ENCODE measurements at places on chromosomes 7 and 10.

- DNase-seq = no peak
Observed at GRCh38 chr7:150407588-150408392, 28.7 kb downstream of the ZNF775 start.

DNA sequence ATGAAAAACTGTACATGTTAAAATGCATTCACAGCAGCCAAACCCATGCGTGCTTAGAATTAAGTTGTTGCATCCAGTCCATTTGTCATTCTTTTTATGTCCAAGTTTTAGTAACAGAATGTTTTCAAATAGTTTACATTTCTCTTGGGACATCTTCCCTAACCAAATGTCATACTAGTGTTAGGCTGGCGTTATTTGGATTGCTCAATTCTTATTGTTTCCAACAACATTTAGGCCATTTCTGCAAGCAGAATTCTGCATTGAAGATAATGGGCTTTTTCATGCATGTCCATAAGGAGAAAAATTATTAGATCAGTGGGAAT, 203.0 kb downstream of the HIBADH start:
- no peak for DNase-seq

- no peak for DNase-seq
Observed at GRCh38 chr7:2726316-2727018, 38.5 kb downstream of the AMZ1 start.

- DNase-seq = no peak
Observed at GRCh38 chr7:107560898-107561516, 2.7 kb downstream of the COG5 start.

DNA sequence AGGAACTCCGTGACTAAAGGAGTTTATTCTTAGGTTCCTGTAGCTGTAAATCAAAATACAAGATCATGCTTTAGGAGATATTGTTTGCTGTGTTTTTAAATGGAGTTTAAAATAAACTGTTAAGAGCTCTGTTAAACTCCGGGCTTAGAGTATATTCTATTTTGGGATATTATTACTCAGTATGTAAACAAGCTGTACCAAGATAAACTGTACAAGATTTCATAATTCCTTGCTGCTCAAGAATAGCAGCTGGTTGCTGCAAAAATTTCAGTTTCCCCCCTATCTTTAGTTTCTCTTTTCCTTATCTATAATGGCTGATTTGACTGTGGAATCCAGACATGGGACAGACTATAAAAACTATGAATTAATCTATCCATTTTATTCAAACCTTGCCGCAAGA, 215.7 kb downstream of the HTR7 start:
- DNase-seq = no peak

GRCh38 chr10:49791100-49791499, 29.0 kb upstream of the OGDHL start:
- no peak for DNase-seq

- no peak for DNase-seq
Observed at GRCh38 chr7:88629559-88629958, 129.9 kb upstream of the ZNF804B start.

DNA sequence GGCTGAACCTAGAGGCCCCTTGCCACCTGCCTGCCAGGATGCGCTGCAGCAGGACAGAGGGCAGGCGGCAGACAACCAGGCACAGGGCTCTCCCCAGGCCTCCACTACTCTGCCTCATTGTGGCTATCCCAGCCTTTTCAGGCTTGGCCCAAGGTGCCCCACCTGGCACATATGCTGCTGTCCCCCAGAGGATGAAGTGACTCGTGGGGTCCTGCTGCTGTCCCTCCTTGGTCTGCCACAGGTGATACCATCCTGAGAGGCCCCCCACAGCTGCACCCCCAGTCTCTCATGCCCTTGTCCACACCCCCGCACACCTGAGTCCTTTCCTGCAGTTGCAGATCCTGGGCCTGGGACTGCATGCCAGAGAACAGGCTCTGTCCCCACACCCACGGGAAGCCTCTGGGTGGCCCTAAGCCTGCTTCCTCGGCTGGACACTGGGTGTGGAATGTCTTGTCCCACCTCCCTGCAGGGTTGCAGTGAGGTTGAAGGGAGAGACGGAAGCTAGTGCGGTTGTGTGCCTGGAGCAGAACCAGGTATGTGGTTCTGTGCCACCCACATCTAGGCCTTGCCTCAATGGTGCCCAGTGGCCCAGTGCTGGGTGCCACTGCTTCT, 55.3 kb downstream of the RASGEF1A start:
- DNase-seq = no peak

DNA sequence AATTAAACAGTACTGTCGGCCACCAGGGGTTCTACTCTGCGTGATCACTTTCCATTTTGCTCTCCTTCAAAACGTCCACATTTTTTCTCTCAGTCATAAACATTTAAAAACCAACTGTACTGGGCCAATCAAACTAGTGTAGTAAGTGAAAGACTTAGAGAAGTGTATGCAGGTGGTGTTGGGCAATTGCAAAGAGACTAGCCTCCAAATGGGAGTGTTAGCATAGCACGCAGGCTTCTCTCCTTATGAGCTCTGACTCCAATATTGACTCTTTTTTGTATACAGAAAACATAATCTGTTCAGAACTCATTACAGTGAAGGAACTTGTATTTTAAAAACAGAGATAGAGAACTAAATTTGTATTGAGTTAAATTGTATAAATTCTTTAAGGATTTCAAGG, 150.6 kb downstream of the SDK1 start:
- no peak for DNase-seq

DNA sequence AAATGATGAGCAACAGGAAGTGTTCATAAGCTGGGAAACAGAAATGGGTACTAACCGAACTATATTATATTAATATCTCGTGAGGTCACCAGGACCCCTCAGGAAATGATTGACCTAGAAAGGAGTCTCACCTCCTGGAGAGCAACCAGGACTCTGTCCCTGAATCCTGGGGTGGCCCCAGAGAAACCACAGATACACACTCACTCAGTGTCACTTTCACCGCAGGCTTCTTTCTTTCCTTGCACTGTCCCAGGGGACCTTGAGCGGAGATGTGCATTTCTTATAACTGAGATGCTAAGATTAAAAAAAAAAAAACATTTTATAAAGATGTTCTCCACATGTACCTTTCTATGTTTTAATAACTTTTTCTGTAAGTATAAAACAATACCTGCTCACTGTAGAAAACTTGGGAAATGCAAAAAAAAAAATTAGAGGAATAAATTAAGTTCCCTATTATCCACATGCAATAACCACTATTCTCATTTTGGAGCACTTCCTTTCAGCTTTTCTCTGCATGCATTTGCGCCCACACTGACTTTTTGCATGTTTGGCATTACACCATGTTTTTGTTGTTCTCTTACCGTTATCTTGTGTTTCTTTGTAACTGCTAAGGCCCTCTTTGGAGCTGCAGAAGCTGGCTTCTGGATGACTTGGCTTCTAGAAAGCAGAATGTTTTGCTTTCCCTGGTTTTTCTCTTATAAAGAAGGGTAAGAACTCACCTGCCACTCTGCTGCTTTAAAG, 15.0 kb downstream of the NOD1 start:
- no peak for DNase-seq

DNA sequence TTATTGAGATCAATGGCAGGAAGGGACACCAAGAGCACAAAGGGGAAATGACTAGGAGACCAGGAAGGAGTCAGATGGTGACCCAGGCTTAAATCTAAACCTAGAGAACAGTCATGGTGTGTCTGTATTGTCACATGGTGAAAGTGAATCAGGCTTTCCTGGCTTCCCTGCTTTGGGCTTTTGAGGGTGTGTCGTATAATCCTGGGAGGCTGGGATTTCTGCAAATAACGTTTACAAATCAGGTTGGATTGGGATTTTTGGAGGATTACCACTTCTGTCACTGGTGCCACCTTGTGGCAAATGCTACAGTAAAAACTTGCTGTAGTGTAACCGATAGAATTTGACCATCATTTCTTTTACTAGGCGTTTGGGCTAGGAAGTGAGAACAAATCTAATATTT, 502.6 kb downstream of the NRG3 start:
- DNase-seq = no peak

GRCh38 chr7:159136846-159137245, 7.8 kb downstream of the VIPR2 start:
- DNase-seq = no peak

DNA sequence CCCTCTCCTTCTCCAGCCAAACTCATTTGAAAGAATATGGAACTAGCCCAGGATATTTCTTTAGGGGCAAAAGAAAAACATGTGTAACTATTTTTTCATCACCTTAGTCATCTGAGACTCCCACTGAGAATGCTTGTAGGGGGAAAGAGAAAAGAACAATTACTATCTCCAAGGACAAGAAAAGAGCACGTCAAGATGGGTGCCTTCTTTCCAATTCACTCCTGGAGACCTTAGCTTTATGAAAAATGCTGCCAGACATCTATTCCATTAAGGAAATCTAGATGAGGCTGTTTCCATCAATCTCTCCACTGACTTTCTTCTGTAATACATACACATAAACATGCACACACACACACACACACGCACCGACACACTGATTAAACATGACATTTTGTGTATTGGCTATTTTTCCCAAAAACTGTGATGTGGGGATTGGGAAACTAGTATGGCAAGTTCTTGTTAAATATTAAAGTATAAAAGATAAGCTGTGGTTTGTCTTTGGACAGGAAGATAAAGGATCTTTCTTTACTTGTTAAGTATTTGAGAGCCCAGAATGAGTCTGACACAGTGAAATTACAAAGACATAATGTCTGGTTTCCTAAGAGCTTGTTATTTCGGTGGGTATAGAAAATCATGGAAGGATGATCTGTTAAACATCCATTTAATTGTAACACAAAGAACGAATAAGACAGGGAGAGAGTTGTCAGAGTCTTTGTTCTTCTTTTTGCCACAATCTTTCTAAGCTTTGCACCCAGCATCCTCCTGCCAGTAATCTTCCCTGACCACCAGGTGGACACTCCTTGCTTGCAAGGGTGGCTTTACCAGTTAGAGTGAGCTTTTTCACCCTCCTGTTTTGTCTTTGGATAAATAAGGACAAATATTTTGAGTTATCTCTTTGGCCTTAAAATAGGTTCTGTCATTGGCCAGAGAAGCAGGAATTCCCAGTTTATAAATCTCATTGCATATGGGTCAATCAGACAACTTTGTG, 177.3 kb upstream of the TMEM72 start:
- DNase-seq = no peak

DNA sequence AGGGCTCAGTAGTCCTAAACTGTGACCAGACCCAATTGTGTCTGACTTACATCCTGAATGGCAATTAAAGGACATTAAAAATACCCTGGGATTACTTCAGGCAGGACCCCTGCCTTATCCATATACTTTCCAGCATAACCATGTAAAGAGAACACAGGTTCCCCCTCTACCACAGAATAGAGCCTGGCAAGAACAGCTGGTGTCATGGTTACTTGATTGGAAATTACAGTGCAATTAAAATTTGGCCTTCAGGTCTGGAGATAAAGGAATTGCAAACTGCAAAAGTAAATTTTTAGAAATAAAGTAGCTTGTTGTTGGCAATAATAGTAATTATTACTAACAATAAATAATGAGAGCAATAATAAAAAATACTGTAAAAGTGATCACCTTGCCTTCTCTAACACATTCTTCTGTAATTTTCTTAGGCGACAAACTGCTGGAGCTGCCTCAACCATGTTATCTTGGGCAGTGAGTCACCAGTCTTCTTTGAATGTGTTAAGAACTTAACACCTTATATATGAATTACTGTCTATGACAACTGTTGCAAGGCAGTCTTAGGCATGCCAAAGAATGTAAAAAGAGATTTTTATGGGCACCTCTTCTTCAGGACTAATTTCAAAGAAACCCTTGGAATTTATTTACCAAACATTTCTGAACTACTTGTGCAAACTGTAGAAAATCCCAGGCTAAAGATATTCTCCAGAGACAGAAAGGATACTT, 53.7 kb downstream of the HIBADH start:
- DNase-seq = peak; percentile 22

DNA sequence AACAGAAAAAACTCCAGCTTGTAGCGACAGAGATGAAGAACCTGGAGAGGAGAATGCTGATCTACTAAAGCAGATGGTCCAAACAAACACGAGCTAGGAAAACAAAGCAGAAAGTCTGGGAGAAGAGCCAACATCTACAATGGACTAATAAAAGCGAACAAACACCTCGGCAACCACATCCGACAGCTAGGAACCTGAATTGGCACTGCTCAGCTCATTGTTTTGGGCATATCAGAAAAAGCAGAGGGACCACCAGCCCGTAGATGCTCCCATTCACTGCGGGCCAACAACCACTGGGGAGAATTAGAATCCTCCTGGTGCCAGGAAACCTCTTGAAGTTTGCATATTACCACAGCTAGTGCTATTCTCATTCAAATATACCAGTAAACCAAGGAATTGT, 204.7 kb downstream of the NXPH1 start:
- DNase-seq = no peak

DNA sequence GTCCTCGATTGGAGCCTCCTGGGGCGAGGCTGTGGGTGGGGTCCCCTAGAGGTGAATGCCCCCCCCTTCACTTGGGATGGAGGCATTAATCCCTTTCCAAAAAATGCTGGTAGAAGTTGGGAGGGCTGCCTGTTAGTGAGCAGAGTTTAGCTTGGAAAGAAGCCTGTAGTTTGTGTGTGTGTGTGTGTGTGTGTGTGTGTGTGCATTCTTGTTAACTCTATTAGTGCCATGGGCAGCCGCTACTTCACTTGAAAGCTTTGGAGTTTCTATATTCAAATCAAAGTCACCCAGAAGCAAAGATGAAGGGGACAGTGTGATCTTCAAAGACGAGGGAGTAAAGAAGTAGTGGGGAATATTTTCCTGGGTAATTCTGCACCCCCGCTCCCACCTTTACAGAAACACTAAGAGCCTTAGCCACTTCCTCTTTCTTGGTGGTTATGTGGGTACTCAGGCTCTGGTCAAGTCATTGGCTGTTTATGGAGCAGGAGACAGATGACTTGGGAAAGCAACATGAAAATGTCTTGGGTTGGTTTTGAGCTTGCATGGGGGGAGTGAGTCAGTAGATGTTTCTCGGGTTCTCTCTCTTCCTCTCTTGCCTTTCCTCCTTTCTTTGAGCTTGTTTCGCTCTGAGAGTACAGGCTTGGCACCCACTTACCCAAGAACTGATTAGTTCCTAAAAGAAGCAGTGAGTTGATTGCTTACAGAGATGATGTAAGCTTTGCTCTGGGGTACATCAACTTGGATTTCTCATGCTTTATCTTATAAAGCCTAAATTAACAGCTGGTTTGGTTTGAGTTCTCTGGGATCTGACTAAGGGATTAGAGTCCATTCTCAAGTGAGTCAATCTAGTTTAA, 35.9 kb downstream of the TCF7L2 start:
- DNase-seq = peak; percentile 43

- no peak for DNase-seq
Observed at GRCh38 chr7:36787933-36788378, 63.7 kb upstream of the AOAH start.

DNA sequence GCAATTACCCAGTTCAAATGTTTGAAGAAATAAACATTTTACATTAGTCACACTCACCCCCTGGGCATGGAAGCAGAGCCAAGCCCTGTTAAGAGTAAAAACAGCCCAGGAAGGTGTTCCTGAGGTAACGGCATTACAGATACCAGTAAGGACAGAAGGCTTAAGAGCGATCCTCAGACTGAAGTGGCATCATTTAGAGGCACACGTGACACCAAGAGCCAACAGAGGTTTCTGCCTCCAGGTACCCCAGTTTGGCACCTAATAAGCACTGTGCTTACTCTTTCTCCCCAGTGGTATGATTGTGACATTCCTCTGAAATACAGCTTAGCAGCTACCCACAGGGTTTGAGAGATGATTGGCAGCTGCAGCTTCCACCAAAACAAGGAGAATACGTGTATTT, 17.2 kb downstream of the MMS19 start:
- DNase-seq = peak; percentile 15

- no peak for DNase-seq
Observed at GRCh38 chr10:650441-650851, 39.0 kb downstream of the DIP2C start.

- DNase-seq = no peak
Observed at GRCh38 chr10:117807441-117807840, 239.3 kb downstream of the RAB11FIP2 start.

All from HFFc6 (cell line).